ENCODE measurements at places on chromosomes 13 and 19.

- no peak for DNase-seq
Observed at GRCh38 chr13:57346786-57347185, 179.8 kb downstream of the PRR20E start.

DNA sequence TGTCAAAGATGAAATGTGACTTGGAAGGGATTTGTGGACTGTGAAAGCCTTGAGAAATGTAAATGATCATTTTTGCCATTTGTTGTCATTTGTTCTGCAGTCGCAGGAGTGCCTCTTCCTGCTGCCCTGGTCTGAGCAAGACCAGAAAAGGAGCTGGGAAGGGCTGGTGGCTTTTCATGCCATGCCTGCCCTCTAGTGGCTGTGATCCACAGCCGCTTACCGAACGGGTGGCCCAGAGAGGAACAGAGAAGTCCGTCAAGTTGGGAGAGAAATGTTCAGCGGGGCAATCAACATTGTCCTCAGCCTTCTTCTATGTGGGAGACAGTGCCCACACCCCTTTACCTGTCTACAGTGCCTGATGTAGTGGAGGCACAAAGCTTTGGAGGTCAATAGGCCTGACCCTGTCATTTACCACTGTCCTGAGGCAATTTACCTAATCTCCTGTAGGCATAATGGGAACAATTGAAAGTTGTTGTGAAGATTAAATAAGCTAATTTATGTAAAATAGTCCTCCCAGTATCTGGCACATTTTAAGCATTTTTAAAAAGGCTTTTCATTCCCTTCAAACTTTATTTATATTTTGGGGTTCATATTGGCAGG lies 224.5 kb downstream of the B3GLCT start:
- DNase-seq = peak; percentile 25

GRCh38 chr13:27465611-27466010 lies 15.2 kb upstream of the MTIF3 start:
- DNase-seq = no peak

GRCh38 chr19:35380450-35381124 lies 9.7 kb downstream of the GPR42 start:
- no peak for DNase-seq

DNA sequence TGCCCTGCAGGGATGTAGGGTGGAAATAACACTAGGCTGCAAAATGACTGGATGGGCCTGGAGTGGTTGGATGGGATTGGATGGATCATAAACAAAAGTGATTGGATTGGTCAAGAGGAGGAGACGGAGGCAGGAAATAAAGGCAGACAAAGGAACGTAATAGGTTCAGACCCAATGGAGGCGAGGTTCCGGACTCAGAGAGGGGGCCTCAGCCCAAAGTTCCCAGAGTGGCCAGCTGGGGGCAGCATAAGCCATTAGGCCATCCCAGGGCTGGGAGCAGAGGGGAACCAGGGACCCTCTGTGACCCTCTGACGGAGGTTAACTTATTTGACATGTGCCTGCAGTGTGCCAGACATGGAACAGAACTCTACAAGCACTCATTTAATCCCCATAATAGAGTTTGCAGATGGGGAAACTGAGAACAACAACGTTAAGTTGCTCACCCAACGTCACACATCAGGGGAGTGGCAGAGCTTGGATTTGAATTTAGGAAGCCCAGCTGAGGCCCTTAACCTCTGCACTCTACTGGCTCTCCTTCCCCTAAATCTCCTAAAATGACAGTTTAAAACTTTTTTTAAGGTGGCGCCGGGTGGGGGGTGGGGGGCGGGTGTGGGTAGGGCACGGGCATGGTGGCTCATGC lies 15.3 kb upstream of the MAP1S start:
- DNase-seq = no peak

DNA sequence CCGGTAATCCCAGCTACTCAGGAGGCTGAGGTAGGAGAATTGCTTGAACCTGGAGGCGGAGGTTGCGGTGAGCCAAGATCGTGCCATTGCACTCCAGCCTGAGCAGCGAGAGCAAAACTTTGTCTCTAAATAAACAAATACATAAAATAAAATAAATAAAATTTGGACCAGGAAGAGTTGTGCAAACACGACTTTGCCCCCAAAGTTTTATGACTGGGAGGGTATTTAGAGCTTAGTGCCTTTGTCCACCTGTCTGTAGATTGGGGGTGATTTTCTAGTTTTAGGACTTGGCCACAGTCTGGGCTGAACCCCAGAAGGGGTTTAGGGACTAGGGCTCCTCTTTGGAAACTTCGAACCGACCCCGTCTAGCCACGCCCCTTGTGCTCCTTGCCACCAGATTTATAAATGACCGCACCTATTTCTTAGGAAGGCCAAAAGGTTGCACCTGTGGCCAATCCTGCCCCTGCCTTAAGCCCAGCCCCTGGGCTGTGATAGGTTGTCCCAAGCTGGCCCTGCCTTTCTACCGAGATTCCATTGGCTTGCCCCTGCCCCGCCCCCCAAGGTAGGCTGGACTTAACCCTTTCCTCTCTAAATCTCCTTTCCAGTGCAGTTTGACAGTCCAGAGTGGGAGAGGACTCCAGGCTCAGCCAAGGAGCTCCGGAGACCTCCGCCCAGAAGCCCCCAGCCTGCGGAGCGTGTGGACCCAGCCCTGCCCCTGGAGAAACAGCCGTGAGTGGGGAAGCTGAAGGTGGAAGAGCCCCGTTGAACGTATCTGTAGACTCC lies 5.3 kb downstream of the SHD start:
- DNase-seq = no peak

GRCh38 chr19:43798546-43799409 lies 3.5 kb downstream of the LYPD5 start:
- peak; percentile 57 for DNase-seq

- peak; percentile 51 for DNase-seq
Observed at GRCh38 chr19:50476224-50476906, at the start of the genes EMC10 and GARIN5A. TSS of gene EMC10 (plus strand) at chr19:50476507. CDS start at chr19:50476545, 38 bp downstream. TSS of gene GARIN5A (minus strand) at chr19:50476848. CDS start at chr19:50476388, 460 bp downstream.

- DNase-seq = no peak
Observed at GRCh38 chr13:102276404-102276803, 125.4 kb downstream of the FGF14 start.
